ENCODE measurements at places on chromosomes 16 and 17. TPM values are rescaled to one million over a fixed set of nuclear protein-coding genes. Genes with fewer than 3 reads are reported as not detected.

- no peak for DNase-seq
- no peaks in the 10 kb centered on the region for H3K27me3 ChIP-seq
- H3K27ac ChIP-seq: no peak overlapping the region
- H3K36me3 ChIP-seq: peaks cover 2% of the 10 kb centered on the region
Observed at GRCh38 chr16:3118846-3119245, 6.5 kb downstream of the ZNF205 start.

DNA sequence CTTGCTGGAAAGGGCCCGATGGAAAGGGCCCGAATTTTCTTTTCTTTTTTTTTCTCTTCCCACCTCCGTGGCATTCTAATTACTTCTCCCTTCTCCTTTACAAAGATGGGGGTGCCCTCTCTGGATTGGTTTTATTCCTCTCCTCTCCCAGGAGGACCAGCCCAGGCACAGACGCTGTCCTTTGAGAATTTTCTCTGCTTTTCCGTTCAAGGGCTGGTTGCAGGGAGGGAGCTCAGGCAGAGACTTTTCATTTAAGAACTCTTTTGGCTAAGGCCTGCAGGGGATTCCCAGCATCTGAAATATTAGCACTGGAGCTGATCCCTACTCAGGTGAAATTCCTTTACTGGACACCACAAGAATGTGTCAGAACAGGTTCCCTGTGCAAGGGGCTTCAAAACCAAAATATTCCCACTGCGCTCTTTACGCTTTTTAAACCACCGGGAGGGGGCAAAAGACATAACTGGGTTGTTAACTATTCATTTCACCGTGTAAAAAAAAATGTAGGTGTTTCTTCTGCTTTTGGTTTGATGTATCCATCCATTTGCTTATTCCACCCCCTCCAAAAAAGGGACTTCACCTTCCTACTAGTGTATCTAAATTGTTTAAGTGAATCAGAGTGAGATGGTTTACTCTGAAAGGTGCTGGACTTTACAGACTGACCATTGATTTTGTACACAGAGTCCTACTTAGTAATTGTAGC lies 1.4 kb downstream of the NFAT5 start:
- no peaks in the 10 kb centered on the region for H3K4me1 ChIP-seq
- H3K36me3 ChIP-seq: no peaks in the 10 kb centered on the region
- peak overlapping the region; percentile 98 for H3K27ac ChIP-seq
- peak overlapping the region; percentile 99 for H3K4me3 ChIP-seq
- no peaks in the 10 kb centered on the region for H3K27me3 ChIP-seq

DNA sequence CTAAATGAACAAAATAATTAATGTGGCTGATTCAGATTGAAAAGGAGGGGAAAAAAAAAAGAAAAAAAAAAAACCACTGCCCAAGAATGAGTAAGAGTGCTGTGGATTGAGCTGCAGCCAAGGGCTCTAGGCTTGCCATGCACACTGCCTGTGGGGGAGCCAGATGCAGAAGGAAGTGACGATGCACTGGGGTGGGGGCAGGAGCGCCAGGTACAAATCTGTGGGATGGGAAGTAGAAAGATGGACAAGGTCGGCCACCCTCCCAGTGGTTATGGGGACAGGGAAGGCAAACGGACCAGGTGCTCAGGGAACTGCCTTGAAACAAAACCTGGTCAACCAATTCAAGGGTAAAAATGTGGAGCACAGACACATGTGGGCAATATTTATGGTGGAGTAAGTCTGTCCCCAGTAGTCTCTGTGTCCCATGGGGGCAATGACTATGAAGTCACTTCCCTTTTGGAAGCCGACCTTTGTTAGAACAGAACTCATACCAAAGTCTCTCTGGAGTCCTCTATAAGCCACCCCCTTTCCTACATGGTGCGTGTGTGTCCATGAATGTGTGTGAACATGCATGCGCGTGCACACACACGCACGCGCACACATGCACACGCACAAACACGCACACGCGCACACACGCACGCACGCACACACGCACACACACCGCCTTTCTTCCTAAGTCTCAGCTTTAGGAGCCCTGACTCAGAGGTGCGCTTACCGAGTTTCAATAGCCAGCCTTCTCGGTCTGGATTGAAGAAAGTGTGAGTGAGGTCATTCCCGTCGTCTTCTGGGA lies 84.3 kb downstream of the CYTH1 start:
- no peak overlapping the region for H3K27ac ChIP-seq
- no peaks in the 10 kb centered on the region for H3K4me1 ChIP-seq
- H3K4me3 ChIP-seq: no peak overlapping the region
- DNase-seq: no peak
- H3K27me3 ChIP-seq: no peaks in the 10 kb centered on the region

DNA sequence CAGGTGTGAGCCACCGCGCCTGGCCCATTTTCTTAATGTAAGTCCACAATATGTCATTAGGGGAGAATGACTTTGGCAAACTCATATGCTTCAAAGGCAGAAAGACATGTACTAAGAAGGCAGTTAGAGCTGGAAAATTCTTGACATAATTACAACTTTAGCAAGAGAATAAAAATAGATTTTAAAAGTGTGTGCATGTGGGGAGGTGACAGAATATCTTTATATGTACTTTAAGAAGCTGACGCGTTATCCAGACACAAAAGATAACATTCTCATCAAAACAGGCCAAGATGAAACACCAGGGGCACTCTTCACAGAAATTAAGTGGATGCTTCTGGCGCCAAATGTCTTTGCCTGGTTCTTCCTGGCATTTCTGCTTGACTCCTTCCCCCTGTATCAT lies 28.2 kb downstream of the GJC1 start:
- H3K27me3 ChIP-seq: no peaks in the 10 kb centered on the region
- H3K27ac ChIP-seq: peak overlapping the region; percentile 36
- H3K4me3 ChIP-seq: no peak overlapping the region
- peaks cover 7% of the 10 kb centered on the region for H3K4me1 ChIP-seq
- DNase-seq: no peak

DNA sequence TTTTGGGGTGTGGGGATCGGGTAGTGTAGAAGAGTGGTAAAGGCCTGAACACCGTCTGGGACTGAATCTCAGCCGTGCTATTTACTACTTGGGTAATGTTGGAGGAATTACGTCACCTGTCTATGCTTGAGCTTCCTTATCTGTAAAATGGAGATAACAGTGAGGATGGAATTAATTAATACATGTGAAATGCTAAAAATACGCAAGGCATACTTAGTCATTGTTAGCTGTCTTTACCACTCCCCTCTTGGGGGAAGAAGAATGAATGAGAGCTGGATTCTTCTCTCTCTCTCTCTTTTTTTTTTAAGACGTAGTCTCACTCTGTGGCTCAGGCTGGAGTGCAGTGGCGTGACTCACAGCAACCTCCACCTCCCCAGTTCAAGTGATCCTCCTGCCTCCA lies 41.1 kb upstream of the TANGO6 start:
- no peak overlapping the region for H3K27ac ChIP-seq
- DNase-seq: no peak
- no peak overlapping the region for H3K4me3 ChIP-seq
- H3K27me3 ChIP-seq: no peaks in the 10 kb centered on the region

Gene PIPOX
- 2.4 TPM for polyA plus RNA-seq

- no peaks in the 10 kb centered on the region for H3K27me3 ChIP-seq
- H3K4me1 ChIP-seq: no peaks in the 10 kb centered on the region
- no peak for DNase-seq
Observed at GRCh38 chr16:47617732-47618131, 156.6 kb downstream of the PHKB start.

Data from aorta (tissue), 5 donors.